ENCODE measurements at places on chromosomes 12 and 14.

DNA sequence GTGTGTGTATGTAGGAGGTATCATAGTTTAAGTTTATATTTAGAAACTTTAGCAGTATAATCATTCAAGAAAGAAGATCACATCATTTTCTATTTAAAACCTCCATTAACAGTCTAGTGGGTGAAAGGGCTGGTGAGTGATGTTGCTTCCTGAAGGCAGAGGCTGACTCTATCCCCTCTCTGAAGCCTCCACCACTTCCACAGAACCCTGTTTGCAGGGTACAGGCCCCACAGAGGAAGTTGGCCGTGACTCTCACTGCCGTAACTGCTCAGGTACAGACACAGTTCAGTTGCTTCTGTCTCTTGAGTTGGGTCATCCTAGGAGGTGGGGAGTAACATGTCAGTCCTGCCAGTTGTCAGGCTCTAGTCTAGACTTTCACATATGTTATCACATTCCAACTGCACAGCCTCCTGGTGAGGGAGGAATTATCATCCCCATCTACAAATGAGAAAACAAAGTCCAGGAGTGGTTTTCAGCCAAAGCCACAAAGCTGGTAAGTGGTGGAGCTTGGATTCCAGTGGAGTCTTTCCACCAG lies 31.5 kb downstream of the CFL2 start:
- no peak for DNase-seq

GRCh38 chr12:79086541-79087296 lies 222.1 kb downstream of the SYT1 start:
- DNase-seq, result no peak

DNA sequence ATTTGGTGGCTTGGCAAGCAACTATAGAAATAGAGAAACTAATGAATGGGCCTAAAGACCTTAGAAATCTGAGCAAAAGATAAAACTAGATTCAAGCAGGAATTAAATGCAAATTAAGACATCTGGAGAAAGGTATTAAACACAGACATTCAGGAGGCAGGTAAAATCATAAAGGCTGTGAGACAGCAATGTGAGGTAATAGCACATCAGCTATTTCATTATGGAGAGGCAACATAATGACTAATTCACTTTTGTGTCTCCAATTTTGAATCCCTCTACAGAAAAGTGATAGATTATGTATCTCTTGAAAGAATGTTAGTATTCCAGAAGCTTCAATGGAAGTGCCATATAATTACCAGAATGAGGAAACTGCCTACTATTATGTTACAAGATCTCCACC lies 175.9 kb upstream of the LRIG3 start:
- no peak for DNase-seq

GRCh38 chr12:95593266-95593871 lies 42.1 kb upstream of the USP44 start:
- peak; percentile 67 for DNase-seq

DNA sequence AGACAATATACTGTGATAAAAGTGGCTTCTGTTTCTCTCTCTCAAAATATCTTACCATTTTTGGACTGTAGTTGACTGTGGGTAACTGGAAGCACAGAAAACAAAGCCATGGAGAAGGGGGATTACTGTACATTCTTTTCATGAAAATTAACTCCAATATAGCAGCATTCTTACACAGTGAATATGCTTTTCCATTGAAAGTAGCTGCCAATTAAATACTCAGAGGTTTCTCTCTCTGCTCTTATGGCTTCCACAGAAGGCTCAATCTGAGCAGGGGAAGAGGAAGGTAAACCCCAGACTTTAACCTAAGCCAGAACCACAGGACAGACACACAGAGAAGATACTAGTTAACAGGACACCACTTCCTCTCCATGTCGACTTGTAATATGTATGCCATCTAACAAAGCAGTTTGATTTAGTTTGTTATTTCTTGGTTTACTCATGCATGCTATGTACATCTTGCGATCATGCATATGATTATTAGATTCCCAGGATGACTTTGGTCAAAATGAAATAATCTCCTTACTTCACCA lies 150.2 kb downstream of the SSPN start:
- DNase-seq, result no peak

DNA sequence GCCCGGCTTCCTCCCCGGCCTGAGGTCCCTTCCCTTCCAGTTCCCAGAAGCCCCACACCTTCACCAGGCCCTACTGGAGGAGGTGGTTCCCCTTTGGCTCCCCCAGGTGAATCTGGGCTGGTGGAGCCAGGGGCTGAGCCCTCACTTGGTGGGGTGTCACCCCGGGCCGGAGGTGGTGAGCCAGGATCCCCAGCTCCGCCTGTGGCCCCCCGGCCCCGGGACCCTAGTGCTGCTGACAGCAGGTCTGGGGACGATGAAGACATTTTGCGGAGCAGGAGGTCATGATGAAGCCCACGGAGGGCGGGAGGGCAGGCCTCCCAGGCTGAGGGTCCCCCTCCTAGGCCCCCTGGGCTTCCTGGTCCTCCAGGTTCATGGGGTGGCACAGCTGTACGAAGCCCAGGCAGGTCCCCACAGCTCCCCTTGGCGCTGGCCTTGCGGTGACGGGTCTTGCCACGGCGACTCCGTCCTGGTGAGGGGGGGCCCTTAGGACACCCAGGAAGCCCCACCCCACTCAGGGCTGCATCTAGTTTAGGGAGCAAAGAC lies 16.6 kb downstream of the MAP3K12 start:
- no peak for DNase-seq

All from left ventricle myocardium superior (tissue), 1 donor.